ENCODE measurements at places on chromosomes 7 and 10. TPM values are rescaled to one million over a fixed set of nuclear protein-coding genes. Genes with fewer than 3 reads are reported as not detected.

The MOGAT3 gene
- total RNA-seq, result not detected

The COL28A1 gene
- not detected for total RNA-seq

The OR2A1 gene
- 0.17 TPM for total RNA-seq

The CROT gene
- total RNA-seq, result 10.2 TPM

The LIPJ gene
- not detected for total RNA-seq

DNA sequence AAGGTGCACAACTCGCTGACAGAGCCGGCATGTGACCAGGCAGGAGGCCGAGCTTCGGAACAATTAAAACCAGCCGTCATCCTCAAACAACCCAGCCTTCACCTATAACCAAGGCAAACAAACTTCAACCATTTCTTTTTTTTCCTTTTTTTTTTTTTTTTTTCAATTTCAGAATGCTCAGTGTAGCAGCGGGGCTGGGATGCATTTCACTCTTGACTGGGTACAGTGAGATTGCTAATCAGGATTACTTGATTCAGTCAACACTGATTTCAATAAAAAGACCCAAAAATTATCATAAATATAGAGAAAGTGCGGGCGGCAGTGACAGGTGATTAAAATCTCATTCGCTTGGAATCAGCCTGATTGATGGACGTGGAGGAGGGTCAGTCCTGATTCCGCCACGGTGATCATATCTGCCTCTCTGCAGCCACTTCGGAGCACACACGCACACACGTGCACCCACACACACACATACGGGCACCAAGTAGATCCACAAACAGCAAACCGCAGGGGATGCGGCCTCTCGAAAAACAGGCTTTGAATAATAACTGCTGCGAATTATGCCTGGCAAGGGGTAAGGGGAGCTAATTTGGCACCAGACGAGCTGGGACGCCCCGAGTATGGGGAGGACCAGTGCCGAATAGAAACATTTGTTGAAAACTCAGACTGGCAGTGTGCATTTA is 31.2 kb downstream of the EBF3 start:
- DNase-seq, result no peak

GRCh38 chr7:85285527-85285926 is 98.7 kb upstream of the SEMA3D start:
- no peak for DNase-seq

GRCh38 chr7:22129819-22130580 is 184.3 kb upstream of the CDCA7L start:
- no peak for DNase-seq

DNA sequence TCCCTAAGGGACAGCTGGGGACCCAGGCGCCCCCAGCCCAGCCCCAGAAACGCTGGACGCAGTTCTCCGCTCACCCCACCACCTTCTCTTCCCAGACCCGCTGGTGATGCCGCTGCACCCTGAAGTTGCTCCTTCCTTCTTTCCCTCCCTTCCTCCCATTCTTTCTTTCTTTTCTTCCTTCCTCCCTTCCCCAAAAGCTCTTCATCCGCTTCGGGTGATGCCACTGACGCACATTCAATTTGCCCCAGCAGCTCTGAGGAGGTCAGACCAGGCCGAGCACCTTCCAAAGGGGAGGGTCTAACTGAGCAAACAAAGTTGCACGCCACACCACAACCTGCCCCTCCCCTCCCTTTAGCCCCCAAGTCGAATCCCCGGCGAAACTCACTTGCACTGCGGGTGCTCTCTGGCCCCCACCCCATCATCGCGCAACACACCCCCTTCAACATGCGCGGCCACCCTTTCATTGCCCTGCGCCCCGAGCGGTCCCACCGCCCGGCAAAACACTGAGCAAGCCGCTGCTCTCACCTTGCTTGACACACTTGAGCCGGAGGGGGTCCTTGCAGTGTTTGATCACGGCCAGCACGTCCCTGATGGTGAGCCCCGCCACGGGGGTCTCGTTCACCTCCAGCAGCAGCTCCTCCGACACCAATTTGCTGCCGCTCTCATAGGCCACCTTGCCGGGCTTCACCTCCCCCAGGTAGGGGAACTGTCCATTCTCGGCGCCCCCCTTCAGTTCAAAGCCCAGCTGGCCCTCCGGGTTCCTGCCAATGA is 787 bp downstream of the MAGI2 start:
- DNase-seq, result peak; percentile 17

DNA sequence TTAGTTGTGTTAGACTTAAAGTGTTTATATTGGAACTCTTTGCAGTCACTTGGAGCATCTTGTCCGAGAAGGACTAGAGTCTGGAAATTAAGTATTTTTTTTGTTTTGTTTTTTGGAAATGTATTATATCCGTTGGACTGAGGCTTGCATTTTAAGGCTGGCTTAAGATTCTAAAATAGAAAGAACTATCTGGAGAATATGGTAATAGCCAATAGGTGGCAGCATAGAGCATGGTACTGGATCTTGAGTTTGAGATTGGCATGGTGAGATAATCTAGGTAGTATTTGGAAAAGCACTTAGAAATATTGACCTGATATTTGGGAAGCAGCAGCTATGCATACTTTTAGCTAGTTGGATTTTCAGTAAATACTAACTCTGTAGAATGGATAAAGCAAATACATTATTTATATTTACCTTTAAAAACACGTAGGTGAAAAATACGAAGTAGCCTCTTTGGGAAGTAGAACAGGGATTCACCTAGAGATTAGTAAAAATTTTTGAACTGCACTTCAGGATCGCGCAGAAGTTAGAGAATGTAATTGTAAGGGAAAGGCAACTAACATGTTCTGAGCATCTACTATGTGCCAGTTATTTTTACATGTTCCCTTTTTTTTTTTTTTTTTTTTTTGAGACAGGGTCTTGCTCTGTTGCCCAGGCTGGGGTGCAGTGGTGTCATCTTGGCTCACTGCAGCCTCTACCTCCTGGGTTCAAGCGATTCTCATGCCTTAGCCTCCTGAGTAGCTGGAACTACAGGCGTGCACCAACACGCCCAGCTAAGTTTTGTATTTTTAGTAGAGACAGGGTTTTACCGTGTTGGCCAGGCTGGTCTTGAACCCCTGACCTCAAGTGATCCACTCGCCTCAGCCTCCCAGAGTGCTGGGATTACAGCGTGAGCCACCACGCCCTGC is 78.6 kb downstream of the LCOR start:
- DNase-seq, result peak; percentile 17

All from Daoy (cell line).